CD4-positive, alpha-beta memory T cell (primary cell): ENCODE measurements at places on chromosomes 6 and 20.

DNA sequence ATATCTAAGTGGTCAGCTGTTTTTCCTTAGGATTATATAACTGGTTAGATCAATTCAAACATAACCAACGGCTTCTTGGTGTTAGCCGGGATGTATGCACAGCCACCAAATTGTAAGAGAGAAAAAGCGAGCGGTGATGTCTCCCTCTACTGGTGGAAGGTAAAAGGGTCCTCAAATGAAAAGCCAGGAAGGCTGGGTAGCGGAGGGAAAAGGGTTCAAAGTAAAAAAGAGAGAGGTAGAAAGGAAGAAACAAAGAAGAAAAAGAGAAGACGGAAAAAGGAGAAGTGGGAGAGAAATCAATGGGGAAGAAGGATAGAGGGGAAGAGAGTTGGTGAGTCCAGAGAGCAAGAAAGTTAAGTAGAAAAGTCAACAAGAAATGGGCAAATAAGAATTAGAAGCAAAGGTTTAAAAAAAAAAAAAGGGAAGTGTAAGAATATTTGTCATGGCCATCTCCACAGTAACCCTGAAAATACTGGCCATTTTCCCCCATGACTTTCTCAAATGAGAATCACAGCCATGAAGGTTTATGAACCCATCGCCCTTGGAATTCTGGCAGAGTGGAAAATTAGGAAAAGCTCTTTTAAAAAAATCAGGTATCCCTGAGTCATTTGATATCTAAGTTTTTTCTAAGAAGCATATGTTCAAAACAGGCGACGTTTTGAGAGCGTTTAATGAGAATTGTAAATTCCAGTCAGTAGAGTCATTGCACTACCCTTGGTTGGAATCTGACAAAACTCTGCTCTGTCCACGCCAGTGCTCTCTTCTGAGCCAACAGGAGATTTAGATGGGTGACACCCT lies 155.6 kb upstream of the SNX9 start:
- DNase-seq = peak; percentile 48

DNA sequence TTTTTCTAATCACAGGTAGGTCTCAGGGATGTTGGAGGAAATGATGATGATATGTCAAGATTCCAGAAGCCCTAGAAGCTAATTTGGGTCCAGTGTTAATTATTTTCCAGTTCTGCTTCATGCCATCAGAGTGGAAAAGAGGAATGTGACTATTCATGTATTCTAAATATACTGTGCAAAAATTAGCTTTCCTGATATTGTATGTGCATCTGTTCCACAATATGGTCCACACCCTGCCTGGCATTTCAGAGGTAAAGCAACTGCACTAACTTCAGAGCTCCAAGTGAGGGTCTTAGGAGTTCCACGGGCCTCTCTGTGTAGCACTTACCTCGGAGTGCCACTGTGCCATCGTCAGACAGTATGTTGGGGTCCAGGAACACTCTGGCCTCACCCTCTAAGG lies 27.1 kb downstream of the PREP start:
- no peak for DNase-seq

DNA sequence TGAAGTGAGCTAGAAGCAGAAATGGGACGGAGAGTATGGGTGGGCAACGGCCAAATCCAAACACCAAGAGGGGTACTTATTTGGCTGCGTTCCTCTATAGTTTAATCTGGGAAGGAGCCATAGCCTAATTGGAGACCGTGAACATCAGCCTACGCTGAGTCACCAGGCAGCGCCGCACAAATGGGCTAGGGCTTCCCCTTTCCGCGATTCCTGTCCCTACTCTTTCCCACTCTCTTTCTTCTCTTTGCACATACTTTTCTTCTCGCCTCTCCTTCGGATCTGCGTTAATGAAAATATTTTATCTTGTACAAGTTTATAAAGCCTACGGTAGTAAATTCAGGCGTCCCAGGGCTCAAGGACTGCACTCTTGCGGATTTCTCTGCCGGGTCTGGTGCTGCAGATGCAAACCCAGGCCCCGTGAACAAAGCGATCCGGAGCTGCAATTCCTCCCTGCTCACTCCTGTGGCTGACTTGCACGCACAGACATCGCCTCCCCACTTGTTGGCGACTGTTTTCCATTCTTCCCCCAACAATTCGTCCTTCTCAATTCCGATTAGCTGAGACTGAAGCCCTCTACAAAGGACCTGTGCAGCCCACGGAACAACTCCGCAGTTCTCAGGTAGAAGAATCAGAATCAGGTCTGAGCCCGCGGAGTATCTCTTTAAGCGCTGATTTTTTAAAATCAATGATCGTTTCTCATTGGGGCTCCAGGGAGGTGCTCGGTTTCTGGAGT lies 4.2 kb upstream of the TBX18 start:
- no peak for DNase-seq

- DNase-seq = peak; percentile 16
These were observed 624 bp upstream of the TJAP1 start for GRCh38 chr6:43476746-43477145.

DNA sequence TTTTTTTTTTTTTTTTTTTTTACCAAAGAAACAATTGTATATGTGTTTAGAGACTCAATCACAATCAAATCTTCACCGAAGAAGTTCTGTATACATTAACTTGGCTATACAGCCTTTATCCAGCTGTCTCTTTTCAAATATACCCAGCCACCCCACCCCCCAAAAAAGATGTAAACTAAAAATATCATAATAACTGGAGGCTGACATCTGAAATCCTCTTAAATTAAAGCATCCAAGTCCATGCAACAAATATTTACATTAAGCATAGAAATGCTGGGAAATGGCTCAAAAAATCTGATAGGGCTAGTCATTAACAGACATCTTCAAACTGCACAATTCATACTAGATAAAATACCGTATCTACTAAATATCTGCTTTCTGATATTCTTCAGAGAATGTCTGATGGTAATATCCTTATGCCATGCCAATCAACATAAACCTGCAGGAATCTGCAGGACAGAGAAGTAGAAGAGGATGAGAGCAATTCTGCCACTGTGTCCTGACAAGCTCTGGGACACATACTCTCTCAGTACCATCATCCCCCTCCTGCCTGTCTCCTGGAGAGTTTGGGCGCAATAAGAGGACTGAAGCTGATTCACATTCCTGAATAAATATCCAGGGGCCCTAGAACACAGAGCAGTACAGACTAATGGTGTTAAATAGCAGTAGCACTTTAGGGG lies 152.4 kb downstream of the KIF6 start:
- DNase-seq = no peak

GRCh38 chr6:168331058-168331457 lies 11.5 kb upstream of the DACT2 start:
- DNase-seq = no peak

DNA sequence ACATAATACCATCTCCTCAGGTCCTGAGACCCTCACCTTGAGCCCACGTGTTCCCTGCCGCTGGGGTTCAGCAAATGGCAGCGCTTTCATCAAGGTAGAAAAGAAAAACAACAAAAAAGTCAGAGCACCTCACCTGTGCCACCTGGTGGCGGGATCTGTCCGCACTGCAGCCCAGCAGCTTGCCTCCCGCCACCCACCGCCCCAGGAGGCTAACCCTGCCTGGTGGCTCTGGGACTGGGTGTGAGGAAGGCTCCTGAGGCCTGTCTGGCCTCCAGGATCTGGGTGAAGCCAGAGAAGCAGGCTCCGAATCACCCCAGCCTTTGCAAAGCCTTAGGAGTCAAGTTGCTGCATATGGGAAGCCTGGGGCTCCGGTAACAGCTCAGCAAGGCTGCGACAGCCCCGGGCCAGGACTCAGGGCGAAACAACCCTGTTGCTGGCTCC lies 270.8 kb downstream of the BMP7 start:
- no peak for DNase-seq
